WTC11 (cell line): ENCODE measurements at places on chromosomes 3 and 15. TPM values are rescaled to one million over a fixed set of nuclear protein-coding genes. Genes with fewer than 3 reads are reported as not detected.

Gene GASK1A
- 7.1 to 9.6 TPM (median 7.7 TPM) in 3 replicates for total RNA-seq

GRCh38 chr3:99479768-99480167 is 158.6 kb upstream of the COL8A1 start:
- peaks cover 7% of the 10 kb centered on the region for H3K4me1 ChIP-seq
- DNase-seq: no peak
- no peaks in the 10 kb centered on the region for H3K27me3 ChIP-seq
- H3K4me3 ChIP-seq: no peak overlapping the region
- peaks cover 15% of the 10 kb centered on the region for H3K36me3 ChIP-seq

DNA sequence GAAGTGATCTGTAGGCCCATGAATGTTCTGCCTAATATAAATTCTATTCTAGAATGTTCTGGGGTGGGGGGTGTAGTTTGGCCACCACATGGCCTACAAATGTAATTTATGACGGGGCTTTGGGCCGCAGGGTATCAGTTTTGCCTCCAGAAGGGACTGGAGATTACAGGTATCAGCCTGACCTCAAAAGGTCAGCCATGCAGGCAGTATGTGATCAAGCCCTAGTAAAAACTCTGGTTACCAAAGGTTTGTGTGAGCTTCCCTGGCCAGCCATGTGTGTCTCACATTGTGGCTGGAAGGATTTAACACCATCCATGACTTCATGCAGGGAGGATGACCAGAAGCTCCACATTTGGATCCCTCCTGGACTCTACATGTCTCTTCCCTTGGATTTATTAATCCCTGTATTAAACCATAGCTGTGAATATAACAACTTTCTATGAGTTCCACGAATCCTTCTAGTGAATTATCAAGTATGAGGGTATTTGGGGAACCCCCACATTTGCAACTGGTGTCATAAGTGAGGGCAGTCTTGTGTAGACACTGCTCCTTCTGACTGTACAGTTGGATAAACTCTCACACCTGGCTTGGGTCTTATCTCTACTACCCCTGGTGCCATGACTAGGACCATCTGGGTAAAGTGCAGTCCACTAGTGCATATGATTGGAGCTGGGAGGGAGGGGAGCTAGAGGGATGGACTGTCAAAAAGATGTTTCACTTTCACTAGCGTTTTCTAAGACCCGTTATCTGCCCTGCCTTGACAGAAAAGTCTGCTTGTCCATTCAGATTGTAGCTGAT is 50.0 kb upstream of the RFX7 start:
- H3K4me1 ChIP-seq: peaks cover 4% of the 10 kb centered on the region
- no peak overlapping the region for H3K4me3 ChIP-seq
- H3K27me3 ChIP-seq: no peaks in the 10 kb centered on the region
- DNase-seq: no peak

- H3K27me3 ChIP-seq: no peaks in the 10 kb centered on the region
- H3K27ac ChIP-seq: no peak overlapping the region
- H3K4me3 ChIP-seq: no peak overlapping the region
- DNase-seq: no peak
Observed at GRCh38 chr3:10373686-10374261, 52.9 kb upstream of the SEC13 start.

DNA sequence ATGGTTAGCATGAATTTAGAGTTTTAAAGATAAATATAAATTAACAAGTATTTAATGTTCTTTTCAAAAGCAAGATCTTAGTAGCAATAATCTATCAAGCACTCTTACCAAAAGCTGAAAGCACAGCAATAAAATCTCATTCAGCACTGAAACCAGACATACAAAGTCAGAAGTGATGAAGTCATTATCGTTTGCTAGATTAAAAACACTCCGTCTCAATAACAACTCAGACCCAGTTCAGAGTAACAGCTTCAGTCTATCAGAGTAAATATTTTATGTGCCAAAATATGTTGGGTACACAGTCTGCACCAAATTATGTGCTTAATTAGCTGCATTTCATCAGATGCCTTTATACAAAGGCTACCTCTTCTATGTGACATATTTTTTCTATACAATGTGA is 41.6 kb downstream of the CPA3 start:
- H3K36me3 ChIP-seq: no peaks in the 10 kb centered on the region
- H3K4me1 ChIP-seq: peaks cover 4% of the 10 kb centered on the region; the same call in 1 of the 2 replicates
- no peaks in the 10 kb centered on the region for H3K27me3 ChIP-seq
- no peak overlapping the region for H3K4me3 ChIP-seq
- H3K27ac ChIP-seq: no peak overlapping the region
- no peak for DNase-seq

Gene COL6A6
- total RNA-seq: 0.09 to 0.11 TPM (median 0.09 TPM) in 3 replicates

GRCh38 chr15:74983725-74984231 is 11.6 kb upstream of the SCAMP5 start:
- peaks cover 5% of the 10 kb centered on the region for H3K4me1 ChIP-seq
- H3K36me3 ChIP-seq: no peaks in the 10 kb centered on the region
- peaks cover 2% of the 10 kb centered on the region; the same call in 1 of the 2 replicates for H3K27me3 ChIP-seq
- no peak for DNase-seq

GRCh38 chr15:69762373-69763148 is 309.9 kb downstream of the RPLP1 start:
- H3K4me1 ChIP-seq: peaks cover 3% of the 10 kb centered on the region; the same call in 1 of the 2 replicates
- no peak overlapping the region for H3K27ac ChIP-seq
- H3K4me3 ChIP-seq: no peak overlapping the region
- peak; percentile 51 for DNase-seq
- H3K27me3 ChIP-seq: no peaks in the 10 kb centered on the region; the same call in 1 of the 2 replicates
- H3K36me3 ChIP-seq: no peaks in the 10 kb centered on the region

- no peak for DNase-seq
- peaks cover 19% of the 10 kb centered on the region for H3K4me1 ChIP-seq
- no peaks in the 10 kb centered on the region for H3K27me3 ChIP-seq
- no peak overlapping the region for H3K4me3 ChIP-seq
Observed at GRCh38 chr3:133871368-133872090, 24.2 kb downstream of the RAB6B start.

DNA sequence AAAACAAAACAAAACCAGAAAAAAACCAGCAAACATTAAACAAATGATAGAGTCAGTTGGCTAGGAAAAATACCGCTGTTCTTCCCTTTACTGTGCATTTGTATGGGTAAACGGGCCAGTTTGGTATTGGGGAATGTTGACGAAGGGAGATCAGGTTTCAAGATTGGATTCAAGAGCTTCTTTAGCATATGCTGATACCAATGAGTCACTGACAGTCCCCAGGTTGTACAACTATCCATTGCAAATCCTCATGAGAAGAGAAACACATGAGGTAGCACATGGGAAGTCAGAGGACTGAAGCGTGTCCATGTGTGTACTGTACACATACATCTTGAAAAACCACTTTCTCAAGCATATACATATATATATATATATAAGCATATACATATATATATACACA is 25.6 kb downstream of the TIGIT start:
- H3K4me1 ChIP-seq: peaks cover 34% of the 10 kb centered on the region
- no peak for DNase-seq
- H3K27me3 ChIP-seq: no peaks in the 10 kb centered on the region
- H3K36me3 ChIP-seq: no peaks in the 10 kb centered on the region
- H3K27ac ChIP-seq: peak overlapping the region; percentile 85

Gene CPNE9
- total RNA-seq: 3.2 to 6.6 TPM (median 6.0 TPM) in 3 replicates

Gene GRAMD1C
- total RNA-seq: 2.6 to 3.5 TPM (median 2.8 TPM) in 3 replicates

Gene PPARG
- total RNA-seq: 0.30 to 0.79 TPM (median 0.66 TPM) in 3 replicates

- H3K27me3 ChIP-seq: peaks cover 33% of the 10 kb centered on the region
- DNase-seq: no peak
- H3K27ac ChIP-seq: peak overlapping the region; percentile 60; the same call in 1 of the 2 replicates
- peaks cover 39% of the 10 kb centered on the region for H3K36me3 ChIP-seq
- no peak overlapping the region for H3K4me3 ChIP-seq
Observed at GRCh38 chr15:28110481-28110881, 11.4 kb upstream of the OCA2 start.

Gene ITIH3
- total RNA-seq: 0.23 to 0.37 TPM (median 0.25 TPM) in 3 replicates

GRCh38 chr15:52180196-52180835 is 10.9 kb downstream of the GNB5 start:
- DNase-seq: no peak
- H3K27me3 ChIP-seq: peaks cover 22% of the 10 kb centered on the region
- H3K4me3 ChIP-seq: peak overlapping the region; percentile 94
- peak overlapping the region; percentile 76 for H3K27ac ChIP-seq
- H3K36me3 ChIP-seq: no peaks in the 10 kb centered on the region

Gene GHSR
- not detected in 3 replicates for total RNA-seq

- no peaks in the 10 kb centered on the region for H3K36me3 ChIP-seq
- no peaks in the 10 kb centered on the region for H3K27me3 ChIP-seq
- no peaks in the 10 kb centered on the region for H3K4me1 ChIP-seq
- H3K27ac ChIP-seq: no peak overlapping the region
- DNase-seq: no peak
Observed at GRCh38 chr3:71356265-71356664, 227.3 kb downstream of the FOXP1 start.

- H3K4me1 ChIP-seq: peaks cover 30% of the 10 kb centered on the region
- H3K27ac ChIP-seq: no peak overlapping the region
- H3K4me3 ChIP-seq: no peak overlapping the region
- H3K36me3 ChIP-seq: no peaks in the 10 kb centered on the region
- H3K27me3 ChIP-seq: no peaks in the 10 kb centered on the region
- DNase-seq: no peak
Observed at GRCh38 chr3:195107593-195107992, 163.4 kb downstream of the XXYLT1 start.

DNA sequence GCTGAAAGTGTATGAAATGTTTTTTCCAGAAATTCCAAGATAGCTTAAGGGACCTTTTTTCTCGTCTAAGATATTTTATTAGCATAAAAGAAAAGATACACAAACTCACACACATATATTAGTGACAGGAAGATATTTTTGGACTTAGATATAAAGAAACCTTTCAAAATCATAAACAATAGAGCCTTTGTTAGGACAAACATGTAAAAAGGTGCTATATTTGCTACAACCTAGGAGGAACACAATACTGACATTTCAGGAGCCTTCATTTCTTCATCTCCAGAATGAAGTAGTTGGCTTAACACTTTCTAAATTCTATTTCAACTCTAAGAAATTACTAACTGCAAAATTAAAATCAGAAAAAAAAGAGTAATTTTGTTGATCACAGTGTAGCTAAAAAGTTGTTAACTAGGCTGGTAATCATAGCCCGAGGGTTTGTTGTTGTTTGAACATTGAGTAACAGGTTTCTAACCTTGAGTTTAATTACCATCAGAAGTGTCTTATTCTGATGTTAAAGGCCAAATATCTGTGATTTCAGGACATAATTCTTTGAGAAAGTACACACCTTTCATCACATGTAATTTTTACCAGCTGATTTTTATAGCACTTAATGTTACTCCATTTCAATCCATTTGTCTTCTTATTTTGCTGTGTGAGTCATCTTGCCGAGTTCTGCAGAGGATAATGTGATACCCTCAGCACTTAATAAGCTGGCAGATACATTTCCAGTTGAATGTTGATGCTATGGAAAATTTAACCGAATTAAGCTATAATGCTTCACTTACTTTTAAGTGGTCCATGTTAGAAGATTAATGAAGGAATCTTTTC is 97.3 kb downstream of the MBNL1 start:
- H3K27me3 ChIP-seq: no peaks in the 10 kb centered on the region
- peaks cover 7% of the 10 kb centered on the region for H3K36me3 ChIP-seq
- H3K4me3 ChIP-seq: no peak overlapping the region
- H3K27ac ChIP-seq: no peak overlapping the region
- peaks cover 26% of the 10 kb centered on the region for H3K4me1 ChIP-seq

DNA sequence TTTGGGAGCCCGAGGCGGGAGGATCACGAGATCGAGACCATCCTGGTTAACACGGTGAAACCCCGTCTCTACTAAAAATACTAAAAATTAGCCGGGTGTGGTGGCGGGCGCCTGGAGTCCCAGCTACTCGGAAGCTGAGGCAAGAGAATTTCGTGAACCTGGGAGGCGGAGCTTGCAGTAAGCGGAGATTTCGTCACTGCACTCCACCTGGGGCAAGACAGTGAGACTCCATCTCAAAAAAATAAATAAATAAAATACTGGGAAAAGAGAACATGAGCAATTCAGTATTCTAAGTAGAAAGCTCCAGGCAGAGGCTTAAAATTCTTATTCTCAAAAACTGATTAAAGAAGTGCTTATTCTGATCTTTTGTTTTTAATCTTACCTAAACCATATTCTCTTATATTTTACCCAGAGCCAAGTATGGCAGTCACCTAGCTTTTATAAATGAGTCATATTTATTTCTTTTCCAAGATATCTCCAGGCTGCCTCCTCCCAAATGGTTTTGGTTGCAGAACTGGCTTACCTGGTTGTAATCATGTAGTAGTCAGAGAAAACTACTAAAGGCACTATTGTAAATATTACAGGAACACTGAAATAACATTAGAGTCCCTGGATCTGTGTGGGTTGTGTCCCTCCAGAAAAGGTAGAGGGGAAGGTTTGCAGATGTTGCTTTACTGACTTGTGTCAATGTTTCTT is 45.8 kb upstream of the DYNC1LI1 start:
- H3K27ac ChIP-seq: no peak overlapping the region
- H3K27me3 ChIP-seq: no peaks in the 10 kb centered on the region
- H3K4me3 ChIP-seq: no peak overlapping the region
- DNase-seq: no peak
- H3K36me3 ChIP-seq: peaks cover 5% of the 10 kb centered on the region; the same call in 1 of the 2 replicates

DNA sequence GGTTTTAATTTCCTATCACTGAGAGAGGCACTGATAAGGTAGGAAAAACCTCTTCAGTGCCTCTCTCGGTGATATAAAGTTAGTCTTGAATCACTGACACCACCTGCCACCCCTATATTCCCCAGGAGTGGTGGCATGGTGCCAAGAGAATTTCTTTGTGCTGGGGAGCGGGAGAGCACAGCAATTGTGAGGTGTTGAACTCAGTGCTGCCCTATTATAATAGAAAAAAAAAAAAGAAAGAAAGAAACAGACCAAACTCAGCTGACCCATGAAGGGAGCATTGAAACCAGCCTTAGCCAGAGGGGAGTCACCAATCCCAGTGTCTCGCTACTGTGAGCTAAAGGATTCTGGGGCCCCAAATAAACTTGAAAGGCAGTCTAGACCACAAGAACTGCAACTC is 201.4 kb upstream of the STT3B start:
- peaks cover 6% of the 10 kb centered on the region for H3K4me1 ChIP-seq
- no peak overlapping the region for H3K4me3 ChIP-seq
- H3K27me3 ChIP-seq: no peaks in the 10 kb centered on the region; the same call in 1 of the 2 replicates

DNA sequence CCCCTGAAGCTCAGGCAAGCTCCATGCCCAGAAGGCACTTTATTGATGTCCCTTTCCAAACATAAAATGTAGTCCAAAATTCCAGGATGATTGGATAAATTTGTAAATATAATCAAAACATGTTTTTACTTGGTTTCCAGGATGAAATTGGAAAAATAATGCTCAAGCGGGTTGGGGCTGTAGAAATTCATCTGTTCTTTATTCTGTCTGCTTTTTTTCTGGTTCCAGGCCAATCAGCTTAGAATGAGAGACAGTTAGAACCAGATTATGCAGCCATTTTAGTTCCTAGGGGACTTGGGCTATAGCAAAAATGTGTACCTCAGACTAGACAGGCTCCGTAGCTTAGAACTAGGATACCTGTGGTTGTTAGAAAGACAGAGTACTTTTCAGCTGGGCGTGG is 450.8 kb downstream of the MCTP2 start:
- no peak for DNase-seq
- H3K4me3 ChIP-seq: no peak overlapping the region
- no peaks in the 10 kb centered on the region for H3K27me3 ChIP-seq
- no peak overlapping the region for H3K27ac ChIP-seq
- peaks cover 8% of the 10 kb centered on the region; the same call in 1 of the 2 replicates for H3K4me1 ChIP-seq
- H3K36me3 ChIP-seq: no peaks in the 10 kb centered on the region

- H3K4me1 ChIP-seq: no peaks in the 10 kb centered on the region
- no peak overlapping the region for H3K27ac ChIP-seq
- no peak overlapping the region for H3K4me3 ChIP-seq
- no peaks in the 10 kb centered on the region for H3K36me3 ChIP-seq
- DNase-seq: no peak
Observed at GRCh38 chr3:87856126-87856525, 202.7 kb downstream of the CGGBP1 start.
